ENCODE measurements at places on chromosomes 3 and 15. TPM values are rescaled to one million over a fixed set of nuclear protein-coding genes. Genes with fewer than 3 reads are reported as not detected.

- ATAC-seq: no peak
These were observed 611.2 kb upstream of the CFAP20DC start for GRCh38 chr3:59660852-59661625.

GRCh38 chr3:132662212-132662611 is 2.1 kb downstream of the UBA5 start:
- no peak for ATAC-seq

DNA sequence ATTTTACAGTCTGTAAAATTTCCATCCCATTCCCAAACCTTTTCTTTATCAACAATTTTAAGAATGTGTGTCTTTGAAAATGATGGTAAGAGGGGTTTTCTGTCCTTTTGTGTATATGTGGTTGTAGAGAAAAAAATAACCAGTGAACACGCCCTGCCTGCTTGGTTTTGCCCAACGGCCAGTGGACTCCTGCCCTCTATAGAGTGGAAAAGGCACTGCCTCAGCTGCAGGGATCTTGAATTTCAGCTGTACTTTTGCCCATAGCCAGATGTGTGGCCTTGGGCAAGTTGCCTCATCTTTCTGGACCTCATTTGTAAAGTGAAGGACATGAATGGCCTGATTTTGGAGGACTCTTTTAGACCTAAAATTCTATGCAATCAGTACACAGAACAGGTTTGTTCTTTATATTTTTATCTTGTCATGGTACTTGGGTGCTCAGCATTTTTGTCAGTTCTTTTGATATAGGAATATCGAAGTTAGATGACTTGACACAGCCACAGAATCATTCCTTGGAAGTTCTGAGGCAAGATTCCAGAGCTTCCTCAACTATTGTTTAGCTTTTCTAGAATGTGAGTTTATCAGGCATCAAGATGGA is 81.0 kb downstream of the CLDN11 start:
- no peak for ATAC-seq

DNA sequence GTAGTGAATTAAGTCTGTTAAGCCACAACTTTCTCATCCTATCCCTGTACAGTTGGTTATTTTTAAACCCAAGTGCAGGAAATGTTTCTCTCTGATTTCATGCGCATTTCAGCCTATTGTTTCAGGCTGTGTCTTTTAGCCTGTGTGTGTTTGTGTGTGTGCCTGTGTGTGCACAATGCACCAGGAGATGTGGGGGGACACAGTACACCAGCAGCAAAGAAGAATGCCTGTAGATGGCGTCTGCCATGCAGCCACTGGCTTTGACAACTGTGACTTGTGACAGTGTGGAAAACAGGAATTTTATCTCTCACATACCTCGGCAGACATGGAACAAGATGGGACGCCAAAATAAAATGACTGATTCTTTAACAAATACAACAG is 43.6 kb upstream of the PLXNA1 start:
- no peak for ATAC-seq

GRCh38 chr3:18989237-18989795 is 159.0 kb upstream of the KCNH8 start:
- no peak for ATAC-seq

Gene CFAP100
- total RNA-seq: not detected

Gene CHRNA7
- total RNA-seq: 0.13 TPM
